ENCODE measurements at places on chromosomes 1 and 21. TPM values are rescaled to one million over a fixed set of nuclear protein-coding genes. Genes with fewer than 3 reads are reported as not detected.

PCAT6 gene
- total RNA-seq, result 1.7 TPM

CACYBP gene
- total RNA-seq, result 310 TPM

DDR2 gene
- total RNA-seq, result 145 TPM

PPIE gene
- total RNA-seq, result 71.0 TPM

XCL2 gene
- total RNA-seq, result not detected

TEDDM1 gene
- not detected for total RNA-seq

PRDM15 gene
- total RNA-seq, result 16.7 TPM

CD101 gene
- total RNA-seq, result 1.7 TPM

LORICRIN gene
- total RNA-seq, result not detected

NHLH2 gene
- not detected for total RNA-seq

PRR9 gene
- not detected for total RNA-seq
